ENCODE measurements at places on chromosomes 6 and 20.

- DNase-seq: peak; percentile 40
These were observed 17.8 kb upstream of the ZNF217 start for GRCh38 chr20:53611449-53611894.

- DNase-seq: no peak
These were observed 266.4 kb downstream of the HAO1 start for GRCh38 chr20:7673841-7674240.

DNA sequence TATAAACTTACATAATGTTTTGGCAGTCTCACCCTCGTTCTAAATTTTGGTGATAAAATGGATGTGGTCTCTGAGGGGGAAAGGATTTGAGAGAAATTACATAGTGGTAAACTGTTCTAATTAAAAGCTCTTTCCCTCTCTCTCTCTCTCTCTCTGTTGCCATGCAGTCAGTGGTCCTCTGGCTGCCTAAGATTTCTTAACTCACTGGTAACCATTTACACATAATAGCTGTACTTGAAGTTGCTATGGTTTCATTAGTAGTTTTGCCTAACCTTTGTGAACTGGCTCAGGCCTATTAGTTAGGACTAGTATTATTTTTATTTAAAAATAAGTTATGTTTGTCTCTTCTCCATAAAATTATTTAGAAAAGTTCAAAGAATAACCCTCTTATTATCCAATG lies 42.0 kb downstream of the MAPK14 start:
- no peak for DNase-seq

- DNase-seq: no peak
These were observed 136.9 kb downstream of the FOXO3 start for GRCh38 chr6:108697561-108698161.

DNA sequence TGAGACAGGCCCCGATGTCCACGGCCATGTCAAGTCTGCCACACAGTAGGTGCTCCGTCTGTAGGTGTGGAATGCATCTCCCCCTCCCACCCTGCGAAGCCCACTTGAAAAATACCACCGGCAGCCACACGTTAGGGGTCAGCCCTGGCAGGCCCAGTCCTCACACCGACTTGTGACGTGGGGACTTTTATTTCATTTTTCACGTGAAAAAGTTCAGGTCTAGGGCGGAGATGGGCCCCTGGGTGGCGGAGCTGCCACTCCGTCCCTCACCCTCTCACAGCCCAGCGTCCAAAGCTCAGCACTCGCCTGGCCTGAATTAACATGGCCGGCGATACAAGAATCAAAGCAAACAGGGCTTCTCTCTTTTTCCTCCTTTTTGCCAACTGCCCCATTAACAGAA lies 3.8 kb upstream of the TUBB1 start:
- DNase-seq: no peak

GRCh38 chr20:43987531-43987930 lies 72.9 kb downstream of the TOX2 start:
- DNase-seq: no peak

GRCh38 chr6:17047889-17048288 lies 54.0 kb upstream of the STMND1 start:
- DNase-seq: no peak

DNA sequence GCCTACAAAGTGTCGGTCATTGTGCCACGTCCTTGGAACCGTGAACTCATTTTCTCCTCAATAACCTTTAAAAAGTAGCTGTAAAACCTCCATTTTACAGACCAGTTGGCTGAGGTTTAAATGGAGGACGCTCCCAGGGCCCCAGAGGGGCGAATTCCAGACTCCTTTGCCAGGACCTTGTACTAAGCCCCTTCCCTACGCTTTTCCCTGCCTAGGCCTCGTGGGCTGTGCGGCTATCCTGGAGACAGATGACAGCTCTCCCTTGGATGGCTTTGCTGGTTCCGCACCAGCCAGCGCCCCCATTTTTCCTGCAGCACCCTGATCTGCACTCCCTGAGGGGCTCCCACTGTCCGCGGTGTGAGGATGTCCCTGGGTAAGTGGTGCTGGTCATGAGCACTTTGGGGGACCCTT lies 12.1 kb upstream of the SNHG17 start:
- DNase-seq: no peak

All from HuH-7.5 (cell line).